ENCODE measurements at places on chromosomes 3 and 15.

DNA sequence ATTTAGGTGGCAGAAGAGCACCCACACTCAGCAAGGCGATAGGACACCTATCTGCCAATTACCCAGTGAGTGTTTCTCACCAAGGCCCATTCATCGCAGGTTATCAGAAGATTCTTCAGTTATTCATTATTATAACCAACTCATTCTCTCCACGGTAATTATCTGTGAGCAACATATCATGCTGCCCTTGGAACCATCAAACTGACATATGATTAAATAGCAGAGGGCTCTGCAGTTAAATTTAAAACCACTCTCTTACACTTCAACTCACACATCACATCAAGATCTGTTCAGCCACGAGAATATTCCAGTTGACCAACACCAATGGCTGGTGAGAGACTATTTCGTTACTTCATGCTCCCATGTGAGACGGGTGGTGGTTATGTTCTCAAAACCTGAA lies 489.3 kb downstream of the ERC2 start:
- DNase-seq = no peak

- no peak for DNase-seq
Observed at GRCh38 chr15:65851981-65852380, 17.3 kb upstream of the RAB11A start.

- DNase-seq = no peak
Observed at GRCh38 chr3:195102609-195103467, 168.1 kb downstream of the XXYLT1 start.

GRCh38 chr3:158839966-158840365 lies 38.1 kb downstream of the MFSD1 start:
- no peak for DNase-seq

DNA sequence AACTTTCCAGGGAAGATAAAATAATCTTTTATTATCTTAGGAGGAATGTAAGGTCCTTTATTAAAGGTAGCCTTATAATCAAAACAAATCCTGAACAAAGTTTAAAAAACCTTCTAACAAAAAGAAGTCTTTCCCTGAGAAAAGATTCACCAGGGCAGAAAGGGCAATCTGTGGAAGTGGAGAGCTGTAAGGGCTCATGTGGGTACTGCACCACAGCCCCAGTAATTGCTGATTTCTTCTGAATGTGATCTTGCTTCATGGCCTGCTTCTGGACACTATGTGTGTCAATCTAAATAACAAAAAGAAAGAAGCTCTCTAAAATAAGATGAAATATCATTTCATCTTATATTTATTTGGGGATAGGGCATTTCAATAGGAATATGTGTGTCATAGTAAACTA lies 1501.6 kb downstream of the OTOL1 start:
- no peak for DNase-seq

- DNase-seq = no peak
Observed at GRCh38 chr3:65060904-65061303, 373.1 kb upstream of the ADAMTS9 start.

DNA sequence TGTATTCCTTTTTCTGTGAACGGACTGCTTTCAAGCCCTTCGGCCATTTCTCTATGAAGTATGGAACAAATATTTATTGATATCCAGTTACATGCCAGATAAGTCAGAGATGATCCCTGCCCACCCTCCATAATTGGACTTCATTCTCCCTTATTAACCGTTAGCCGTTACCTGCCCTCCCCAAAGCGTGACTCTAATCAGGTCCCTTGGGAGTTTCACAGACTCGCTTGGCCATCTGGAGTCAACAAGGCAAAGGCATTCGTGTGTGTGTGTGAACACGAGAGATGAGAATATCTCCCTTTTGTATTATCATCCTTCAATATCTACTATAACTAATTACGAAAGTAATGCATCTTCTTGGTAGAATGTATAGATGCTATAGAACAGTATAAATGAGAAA lies 314.5 kb downstream of the TLE3 start:
- DNase-seq = peak; percentile 38

- DNase-seq = peak; percentile 4
Observed at GRCh38 chr3:12135029-12135657, 23.6 kb downstream of the TIMP4 start.

DNA sequence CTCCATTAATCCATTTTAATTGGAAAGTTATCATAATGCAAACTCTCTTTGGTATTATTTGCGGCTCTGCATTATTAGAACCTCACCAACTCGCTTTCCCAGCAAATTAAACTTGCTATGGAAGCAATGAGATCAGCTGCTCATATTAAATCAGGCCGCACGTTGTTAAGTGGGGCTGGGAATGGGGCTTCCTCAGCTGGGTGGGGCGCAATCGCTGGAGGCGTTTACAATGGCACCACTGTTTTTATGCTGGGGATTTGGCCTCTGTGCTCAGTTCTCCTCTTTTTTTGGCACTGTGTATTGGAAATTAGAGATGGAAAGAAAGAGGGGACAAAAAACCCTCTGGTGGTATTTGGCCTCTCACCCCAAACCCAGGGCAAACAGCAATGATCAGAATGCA lies 72.2 kb downstream of the RPLP1 start:
- no peak for DNase-seq

Measured in NCI-H1436 (cell line).